Naive thymus-derived CD4-positive, alpha-beta T cell (primary cell): ENCODE measurements at places on chromosomes 7 and 10. TPM values are rescaled to one million over a fixed set of nuclear protein-coding genes. Genes with fewer than 3 reads are reported as not detected.

The C10orf105 gene
- 0.51 and 0.63 TPM in 2 replicates for total RNA-seq

- no peaks in the 10 kb centered on the region for H3K36me3 ChIP-seq
- H3K4me3 ChIP-seq, result no peak overlapping the region
- H3K27me3 ChIP-seq, result no peaks in the 10 kb centered on the region
- no peak overlapping the region for H3K27ac ChIP-seq
- no peak for DNase-seq
- H3K4me1 ChIP-seq, result no peaks in the 10 kb centered on the region
These were observed 128.0 kb downstream of the NRCAM start for GRCh38 chr7:108328174-108328651.

The DUS4L gene
- 13.8 TPM for total RNA-seq

The AKR1B15 gene
- not detected in 2 replicates for total RNA-seq

GRCh38 chr10:90885176-90885575 is 13.4 kb downstream of the RPP30 start:
- no peak overlapping the region for H3K27ac ChIP-seq
- H3K27me3 ChIP-seq, result no peaks in the 10 kb centered on the region
- peaks cover 7% of the 10 kb centered on the region for H3K36me3 ChIP-seq
- H3K4me1 ChIP-seq, result no peaks in the 10 kb centered on the region

DNA sequence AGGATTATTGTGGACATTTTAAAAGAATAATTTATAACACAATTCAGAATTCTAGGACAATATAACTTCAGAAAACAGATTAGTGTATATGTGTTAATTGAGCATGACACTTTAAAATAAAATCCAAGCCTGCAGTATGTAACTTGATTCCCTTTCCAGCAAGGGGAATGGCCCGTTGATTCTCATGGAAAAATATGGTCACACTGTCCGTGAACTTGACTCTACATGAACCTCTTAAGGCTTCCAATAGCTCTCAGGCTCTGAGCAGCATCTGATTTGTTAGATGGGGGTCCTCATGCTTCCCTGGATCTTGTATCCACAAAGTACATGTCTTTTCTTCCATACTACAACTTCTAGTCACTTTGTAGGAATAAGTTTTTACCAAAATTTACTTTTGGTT is 85.5 kb upstream of the AKR1E2 start:
- H3K4me3 ChIP-seq, result no peak overlapping the region
- DNase-seq, result no peak
- H3K27me3 ChIP-seq, result no peaks in the 10 kb centered on the region
- H3K36me3 ChIP-seq, result no peaks in the 10 kb centered on the region
- no peak overlapping the region for H3K27ac ChIP-seq
- H3K4me1 ChIP-seq, result no peaks in the 10 kb centered on the region

- no peaks in the 10 kb centered on the region for H3K36me3 ChIP-seq
- H3K27me3 ChIP-seq, result no peaks in the 10 kb centered on the region
- no peak overlapping the region for H3K27ac ChIP-seq
- no peaks in the 10 kb centered on the region for H3K4me1 ChIP-seq
These were observed 30.4 kb downstream of the SVIL start for GRCh38 chr10:29604291-29604825.

- no peak overlapping the region for H3K27ac ChIP-seq
- DNase-seq, result no peak
- H3K36me3 ChIP-seq, result no peaks in the 10 kb centered on the region
- H3K27me3 ChIP-seq, result no peaks in the 10 kb centered on the region
These were observed 129.9 kb downstream of the WDR37 start for GRCh38 chr10:1185911-1186682.

DNA sequence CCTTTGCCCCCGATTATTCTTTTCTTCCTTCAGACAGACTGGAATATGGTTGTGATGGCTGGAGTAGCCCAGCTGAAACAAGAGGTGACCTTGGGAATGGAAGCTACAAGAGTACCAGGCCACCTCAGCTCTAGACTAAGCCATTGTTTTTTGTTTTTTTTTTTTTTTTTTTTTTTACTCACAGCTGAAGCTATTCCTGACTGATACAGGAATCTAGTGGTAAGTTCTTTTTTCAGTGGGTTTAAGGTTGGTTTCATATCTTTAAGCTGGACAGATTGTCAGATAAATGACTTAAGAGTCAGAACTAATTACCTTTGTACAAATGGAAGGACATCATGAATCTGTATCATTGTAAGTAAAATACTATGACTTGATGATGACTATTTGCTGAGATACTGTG is 30.2 kb upstream of the PTPN12 start:
- no peak overlapping the region for H3K4me3 ChIP-seq
- no peaks in the 10 kb centered on the region for H3K27me3 ChIP-seq
- H3K27ac ChIP-seq, result no peak overlapping the region
- no peaks in the 10 kb centered on the region for H3K36me3 ChIP-seq

The TAC1 gene
- total RNA-seq, result not detected

DNA sequence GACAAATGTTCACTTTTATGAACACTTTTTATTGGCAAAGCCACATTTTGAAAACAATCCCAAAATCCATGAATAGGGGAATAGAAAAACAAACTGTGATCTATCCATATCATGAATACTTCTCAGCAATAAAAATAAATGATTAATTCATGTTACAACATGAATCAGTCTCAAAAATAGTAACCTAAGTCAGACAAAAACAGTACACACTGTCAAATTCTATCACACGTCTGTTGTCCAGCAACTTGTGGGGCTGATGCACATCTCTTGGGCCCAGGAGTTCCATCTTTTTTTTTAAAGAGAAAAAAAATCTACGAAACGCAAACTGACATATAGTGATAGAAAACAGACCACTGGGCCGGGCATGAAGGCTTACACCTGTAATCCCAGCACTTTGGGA is 71.0 kb downstream of the LARP4B start:
- no peaks in the 10 kb centered on the region for H3K4me1 ChIP-seq
- H3K36me3 ChIP-seq, result peaks cover 15% of the 10 kb centered on the region
- no peak overlapping the region for H3K4me3 ChIP-seq
- H3K27me3 ChIP-seq, result no peaks in the 10 kb centered on the region
- DNase-seq, result no peak
- no peak overlapping the region for H3K27ac ChIP-seq

The AGAP5 gene
- total RNA-seq, result 9.1 TPM

DNA sequence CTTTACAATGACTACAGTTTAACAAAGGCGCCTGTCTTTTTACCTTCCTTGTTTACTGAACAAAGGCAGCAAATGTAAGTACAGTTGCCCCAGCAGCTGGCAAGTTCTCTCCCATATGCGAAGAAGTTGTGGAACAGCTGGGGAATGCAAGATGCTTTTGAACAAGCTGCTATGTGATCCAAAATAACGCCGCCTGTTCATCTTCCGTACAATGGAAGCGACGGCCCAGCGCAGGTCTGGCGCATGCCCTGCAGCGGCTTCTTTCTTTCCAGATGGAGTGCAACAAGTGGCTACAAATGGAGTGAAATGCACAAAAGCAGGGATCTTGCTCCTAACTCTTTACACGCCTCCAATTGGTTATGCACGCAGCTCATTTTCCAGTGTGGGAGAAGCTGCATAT is 97.0 kb upstream of the SVIL start:
- H3K27ac ChIP-seq, result no peak overlapping the region
- H3K36me3 ChIP-seq, result no peaks in the 10 kb centered on the region
- peaks cover 24% of the 10 kb centered on the region for H3K4me1 ChIP-seq

- no peak for DNase-seq
- H3K27ac ChIP-seq, result no peak overlapping the region
- H3K4me1 ChIP-seq, result no peaks in the 10 kb centered on the region
- no peaks in the 10 kb centered on the region for H3K36me3 ChIP-seq
These were observed 454.4 kb downstream of the GATA3 start for GRCh38 chr10:8508882-8509281.

The CYP3A7 gene
- total RNA-seq, result not detected

DNA sequence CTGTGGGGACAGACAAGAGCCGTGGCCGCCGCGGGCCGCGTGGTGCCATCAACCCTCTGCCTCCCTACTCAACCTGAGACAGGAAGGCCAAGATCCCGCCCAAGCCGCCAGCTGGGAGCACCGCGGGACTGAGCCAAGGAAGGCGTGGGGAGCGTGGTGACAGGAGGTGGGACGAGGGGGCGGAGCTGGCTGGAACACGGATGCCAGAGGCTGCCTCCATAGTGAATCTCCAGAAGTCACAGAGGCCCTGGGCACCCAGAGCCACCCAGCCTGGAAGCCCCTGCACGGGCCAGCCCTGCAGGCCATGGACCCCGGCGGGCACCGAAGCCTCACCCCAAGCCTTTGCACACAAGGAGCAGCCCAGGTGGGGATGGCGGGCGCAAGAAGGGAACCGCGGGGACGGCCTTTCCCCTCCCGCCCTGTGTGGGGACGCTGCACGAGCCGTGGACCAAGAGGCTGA is 18.1 kb upstream of the DPYSL4 start:
- H3K27me3 ChIP-seq, result no peaks in the 10 kb centered on the region
- no peak overlapping the region for H3K27ac ChIP-seq
- DNase-seq, result no peak
- H3K4me1 ChIP-seq, result peaks cover under 1% of the 10 kb centered on the region
- no peak overlapping the region for H3K4me3 ChIP-seq

The CABCOCO1 gene
- total RNA-seq, result not detected

- no peaks in the 10 kb centered on the region for H3K27me3 ChIP-seq
- no peak overlapping the region for H3K27ac ChIP-seq
- no peaks in the 10 kb centered on the region for H3K36me3 ChIP-seq
- H3K4me1 ChIP-seq, result no peaks in the 10 kb centered on the region
- H3K4me3 ChIP-seq, result no peak overlapping the region
These were observed 401.9 kb downstream of the POM121L12 start for GRCh38 chr7:53437336-53437735.

GRCh38 chr10:51139176-51139575 is 64.9 kb downstream of the PRKG1 start:
- H3K36me3 ChIP-seq, result no peaks in the 10 kb centered on the region
- no peak overlapping the region for H3K27ac ChIP-seq

DNA sequence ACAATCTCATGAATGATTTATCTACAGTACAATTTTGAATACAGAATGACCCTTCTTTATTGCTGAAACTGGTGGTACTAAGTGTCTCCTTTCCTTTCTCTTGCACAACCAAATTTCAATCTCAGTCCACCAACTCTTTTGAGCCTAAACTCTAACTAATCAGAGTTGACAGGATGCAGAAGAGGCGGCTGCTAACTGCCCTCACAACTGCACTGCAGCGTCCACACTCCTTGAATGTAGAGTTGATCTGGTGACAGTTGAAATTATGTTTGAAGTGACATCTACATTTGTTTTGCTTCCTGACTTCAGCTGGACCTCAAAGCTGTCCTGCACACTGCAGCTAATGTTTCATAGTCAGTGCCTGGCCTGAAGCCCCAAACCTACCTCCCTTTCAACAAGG is 139.6 kb downstream of the ZMYND11 start:
- no peak overlapping the region for H3K4me3 ChIP-seq
- DNase-seq, result no peak
- no peaks in the 10 kb centered on the region for H3K36me3 ChIP-seq

- no peak for DNase-seq
- H3K4me3 ChIP-seq, result no peak overlapping the region
- no peaks in the 10 kb centered on the region for H3K36me3 ChIP-seq
These were observed 42.3 kb downstream of the DPYSL4 start for GRCh38 chr10:132229096-132229495.

DNA sequence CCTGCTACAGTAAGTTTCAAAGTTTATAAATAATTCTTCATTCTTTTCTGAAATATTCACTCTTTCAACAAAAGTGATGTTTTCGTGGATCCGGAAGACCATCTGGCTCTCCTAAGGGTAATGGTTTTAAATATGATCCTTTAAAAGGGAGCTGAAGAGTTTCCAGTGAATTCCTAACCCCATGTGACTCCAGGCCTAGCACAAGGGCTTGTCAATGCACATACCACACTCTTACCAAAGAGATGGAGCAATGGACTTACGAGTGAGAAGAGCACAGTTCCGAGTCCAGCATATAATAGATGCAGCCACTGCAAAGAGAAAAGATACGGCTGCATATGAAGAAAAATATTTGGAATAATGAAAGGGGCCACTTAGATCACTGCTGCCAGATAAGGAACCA is 32.1 kb upstream of the GATAD1 start:
- no peak for DNase-seq
- H3K4me1 ChIP-seq, result no peaks in the 10 kb centered on the region
- no peak overlapping the region for H3K27ac ChIP-seq
- H3K36me3 ChIP-seq, result no peaks in the 10 kb centered on the region
- no peaks in the 10 kb centered on the region for H3K27me3 ChIP-seq

The ZFAND4 gene
- 33.2 TPM for total RNA-seq

- no peak overlapping the region for H3K4me3 ChIP-seq
- no peaks in the 10 kb centered on the region for H3K4me1 ChIP-seq
- DNase-seq, result no peak
- no peaks in the 10 kb centered on the region for H3K36me3 ChIP-seq
- no peaks in the 10 kb centered on the region for H3K27me3 ChIP-seq
These were observed 51.5 kb upstream of the MYL10 start for GRCh38 chr7:101680406-101681145.

DNA sequence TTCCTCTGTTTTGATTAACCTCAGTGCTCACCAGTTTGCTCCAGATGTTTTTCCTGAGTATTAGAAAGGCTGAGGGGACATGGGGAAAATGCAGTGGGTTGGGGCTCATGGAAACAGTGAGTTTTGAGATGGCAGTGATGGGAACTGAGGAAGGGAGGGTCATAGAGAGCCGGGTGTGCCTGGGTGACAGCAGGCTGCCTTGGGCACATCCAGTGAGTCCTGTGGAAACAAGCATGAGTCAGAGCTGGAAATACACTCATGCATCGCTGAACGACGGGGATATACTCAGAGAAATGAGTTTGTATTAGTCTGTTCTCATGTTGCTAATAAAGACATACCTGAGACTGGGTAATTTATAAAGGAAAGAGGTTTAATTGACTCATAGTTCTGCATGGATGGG is 202.2 kb downstream of the TMEM178B start:
- H3K4me3 ChIP-seq, result no peak overlapping the region
- H3K27me3 ChIP-seq, result no peaks in the 10 kb centered on the region
- H3K27ac ChIP-seq, result no peak overlapping the region
- DNase-seq, result no peak
- H3K36me3 ChIP-seq, result no peaks in the 10 kb centered on the region

GRCh38 chr7:40436710-40437109 is 301.9 kb downstream of the SUGCT start:
- H3K27me3 ChIP-seq, result no peaks in the 10 kb centered on the region
- no peaks in the 10 kb centered on the region for H3K4me1 ChIP-seq
- H3K27ac ChIP-seq, result no peak overlapping the region

- no peaks in the 10 kb centered on the region for H3K36me3 ChIP-seq
- H3K4me3 ChIP-seq, result no peak overlapping the region
- DNase-seq, result no peak
These were observed 58.8 kb downstream of the CAV1 start for GRCh38 chr7:116583653-116584052.
